ENCODE measurements at places on chromosomes 1 and 21.

- DNase-seq: no peak
Measured at GRCh38 chr1:28885472-28885877, 28.9 kb upstream of the EPB41 start.

GRCh38 chr1:160189649-160190625 lies at the start of gene CASQ1:
CASQ1 (plus strand) TSS chr1:160190575; CDS start chr1:160190752, 177 bp downstream.
- DNase-seq: no peak

DNA sequence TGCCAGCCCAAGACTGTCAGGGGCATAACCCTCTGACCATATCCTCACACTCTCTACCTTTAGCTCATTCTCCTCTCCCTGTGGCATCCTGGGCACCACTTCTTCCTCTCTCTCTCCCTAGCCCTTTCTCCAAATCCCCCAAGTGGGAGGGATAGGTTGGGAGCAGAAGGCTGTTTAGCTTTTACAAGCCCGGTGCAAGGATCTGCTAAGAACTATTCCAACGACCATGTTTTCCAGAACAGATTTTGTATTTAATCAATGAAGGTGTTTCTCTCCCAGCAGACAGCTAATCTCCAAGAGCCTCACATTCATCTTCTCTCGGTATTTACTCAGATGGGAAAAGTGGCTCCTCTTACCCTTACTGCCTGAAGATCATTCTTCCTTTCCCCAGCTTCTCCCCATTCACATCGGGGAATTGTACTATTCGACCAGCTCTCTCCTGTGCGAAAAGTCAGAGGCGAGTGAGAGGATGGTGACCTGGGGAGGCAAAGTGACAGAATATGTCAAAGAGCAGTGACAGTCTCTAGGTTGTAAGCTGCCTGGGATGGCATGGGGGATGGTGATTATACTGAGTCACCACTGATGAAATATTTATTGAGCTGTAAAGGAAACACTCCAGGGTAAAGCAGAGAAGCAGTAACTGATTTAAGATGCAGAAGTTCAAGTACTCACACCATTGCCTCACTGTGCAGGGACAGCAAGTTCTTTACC lies 47.0 kb upstream of the RBM15 start:
- DNase-seq: no peak

- no peak for DNase-seq
Measured at GRCh38 chr1:54199151-54199764, 572 bp downstream of the CYB5RL start.

GRCh38 chr1:205642679-205643307 lies 11.0 kb upstream of the ELK4 start:
- DNase-seq: no peak

DNA sequence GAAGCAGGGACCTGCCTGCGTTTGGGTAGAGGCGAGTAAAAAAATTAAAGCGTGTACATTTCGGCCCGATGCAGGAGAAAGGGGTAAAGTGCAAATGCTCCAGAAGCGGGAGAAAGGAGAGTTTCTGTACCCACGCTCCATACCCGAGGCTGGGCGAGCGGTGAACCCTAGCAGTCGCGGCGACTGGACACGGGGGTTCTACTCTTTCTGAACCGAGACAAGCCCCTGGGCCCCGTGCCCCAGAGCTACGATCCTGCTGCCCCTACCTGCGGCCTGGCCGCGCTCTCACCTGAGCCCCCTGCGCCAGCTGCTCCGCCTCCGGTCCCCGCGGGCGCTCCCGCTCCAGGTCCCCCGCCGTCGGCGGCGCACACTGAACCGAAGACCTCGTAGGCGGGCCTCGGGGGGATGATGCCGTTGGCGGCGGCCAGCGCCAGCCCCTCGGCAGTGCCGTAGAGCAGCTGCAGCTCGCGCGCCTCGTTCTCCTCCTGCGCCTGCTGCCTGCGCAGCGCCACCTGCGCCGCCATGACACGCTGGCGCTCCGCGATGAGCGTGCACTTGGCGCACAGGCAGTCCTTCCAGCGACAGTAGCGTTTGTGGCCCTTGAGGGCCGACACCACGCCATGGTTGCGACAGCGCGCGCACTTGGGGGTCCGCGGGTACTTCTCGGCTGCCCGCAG lies 2.4 kb downstream of the DMRTA2 start:
- DNase-seq: peak; percentile 21

DNA sequence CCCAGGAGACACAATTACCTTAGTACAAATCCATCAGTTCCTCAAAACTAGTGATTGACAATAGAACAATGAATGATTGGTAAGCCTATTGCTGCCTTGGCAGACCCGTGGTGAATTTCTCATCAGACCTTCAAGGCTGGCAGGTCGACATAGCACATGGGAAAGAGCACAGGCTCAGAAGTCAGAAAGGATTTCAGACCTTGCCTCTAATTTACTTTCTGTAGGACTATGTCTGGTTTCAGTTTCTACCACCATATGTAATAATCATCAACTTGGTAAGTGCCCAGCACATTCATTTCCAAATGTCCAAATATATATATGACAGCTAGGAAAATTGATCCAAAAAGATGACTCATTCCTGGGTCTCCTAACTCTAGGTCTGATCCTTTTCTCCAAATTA lies 62.5 kb upstream of the GRHL3 start:
- DNase-seq: no peak

GRCh38 chr1:206971029-206971655 lies 882 bp upstream of the FCAMR start:
- DNase-seq: no peak

GRCh38 chr1:167054946-167055630 lies 35.1 kb downstream of the GPA33 start:
- no peak for DNase-seq

DNA sequence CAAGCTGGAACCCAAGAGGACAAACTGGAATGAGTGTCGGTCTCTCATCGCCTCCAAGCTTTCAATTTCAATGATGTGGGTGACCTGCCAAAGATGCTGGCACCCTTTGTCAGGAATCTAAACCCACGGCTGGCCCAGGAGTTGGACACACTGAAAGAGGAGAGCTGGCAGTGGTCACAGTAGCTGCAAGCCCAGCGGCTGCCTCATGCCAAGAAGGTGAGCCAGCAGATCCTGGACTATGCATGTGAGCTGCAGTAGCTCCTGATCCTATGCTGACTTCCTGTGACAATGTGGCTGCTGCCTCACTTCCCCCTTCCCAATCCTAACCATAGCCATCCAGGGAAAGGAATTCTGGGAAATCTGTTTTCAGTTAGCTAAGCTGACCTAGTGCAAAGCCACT lies 117.0 kb upstream of the VAV3 start:
- DNase-seq: no peak

All from SK-N-DZ (cell line).